ENCODE measurements at places on chromosomes 7 and 10. TPM values are rescaled to one million over a fixed set of nuclear protein-coding genes. Genes with fewer than 3 reads are reported as not detected.

Gene FAM25C
- total RNA-seq: not detected

Gene HMX3
- not detected for total RNA-seq

Gene OR9A2
- total RNA-seq: not detected

Gene SRPK2
- 32.0 TPM for total RNA-seq

Gene DNAJC12
- total RNA-seq: 0.98 TPM

Gene BAMBI
- total RNA-seq: 5.2 TPM

Gene ADCY1
- 0.08 TPM for total RNA-seq

Gene SH2B2
- 0.90 TPM for total RNA-seq

Gene ACTL6B
- total RNA-seq: not detected

Gene BET1
- 21.0 TPM for total RNA-seq

Gene CNPY1
- not detected for total RNA-seq

Gene PNLIP
- total RNA-seq: not detected

Gene TAS2R5
- total RNA-seq: 0.30 TPM

Gene UCN3
- total RNA-seq: not detected

Gene CXCL12
- not detected for total RNA-seq

Gene EVX1
- total RNA-seq: not detected

Gene AZGP1
- total RNA-seq: not detected

Gene SEMA3A
- 7.9 TPM for total RNA-seq

Gene NPSR1
- total RNA-seq: not detected

Gene SPDYE2B
- not detected for total RNA-seq

Gene ASZ1
- not detected for total RNA-seq

Gene LIPF
- not detected for total RNA-seq

Gene STN1
- total RNA-seq: 35.9 TPM

Gene CYP17A1
- not detected for total RNA-seq

Gene ACBD7
- total RNA-seq: 0.27 TPM

Gene MSS51
- total RNA-seq: 0.13 TPM

Gene EBLN1
- total RNA-seq: not detected

All from HT1080 (cell line).